ENCODE measurements at places on chromosomes 13 and 19. TPM values are rescaled to one million over a fixed set of nuclear protein-coding genes. Genes with fewer than 3 reads are reported as not detected.
A peak's percentile ranks its signal among the peaks of the same experiment; 100 is the strongest.

DNA sequence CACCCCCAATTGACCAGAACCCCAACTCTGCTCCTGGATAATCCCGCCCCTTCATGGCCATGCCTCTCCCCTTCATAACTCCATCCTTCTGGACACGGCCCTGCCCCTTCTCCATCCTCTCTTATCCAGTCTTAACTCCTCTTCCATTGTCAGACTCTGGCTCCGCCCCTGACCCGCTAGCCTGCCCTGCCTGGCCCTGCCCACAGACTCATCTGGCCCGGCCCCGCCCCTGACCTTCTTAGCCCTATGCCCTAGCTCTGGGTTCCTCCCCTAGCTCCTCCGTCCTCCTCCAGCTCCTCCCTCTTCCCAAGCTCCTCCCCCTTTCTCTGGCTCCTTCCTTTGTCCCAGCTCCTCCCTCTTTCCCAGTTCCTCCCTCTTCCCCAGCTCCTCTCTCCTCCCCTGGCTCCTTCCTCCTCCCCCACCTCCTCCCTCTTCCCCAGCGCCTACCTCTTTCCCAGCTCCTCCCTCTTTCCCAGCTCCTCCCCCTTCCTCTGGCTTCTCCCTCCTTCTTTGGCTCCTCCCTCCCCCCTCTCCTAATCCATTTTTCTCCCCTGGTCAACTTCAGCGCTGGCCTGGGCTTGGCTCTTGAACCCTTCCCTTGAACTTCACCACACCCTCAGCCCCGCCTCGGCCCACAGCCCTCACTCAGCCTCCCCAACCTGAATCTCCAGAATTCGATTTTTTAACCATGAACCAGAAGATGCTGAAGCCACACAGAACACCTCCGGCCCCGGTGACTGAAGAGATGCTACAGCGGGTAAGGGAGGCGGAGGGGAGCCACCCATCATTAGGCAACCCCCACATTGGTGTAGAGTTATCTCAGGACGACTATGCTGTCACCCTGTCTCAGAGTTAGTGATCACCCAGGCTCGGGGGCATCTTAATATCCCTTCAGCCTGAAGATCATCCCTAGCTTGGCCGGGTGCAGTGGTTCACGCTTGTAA, 9.2 kb upstream of the ZNF358 start:
- peak; percentile 39 for DNase-seq

Gene HSPB6
- total RNA-seq: 0.21 TPM

GRCh38 chr19:36120092-36120983, 5.1 kb downstream of the TBCB start:
- DNase-seq: no peak

DNA sequence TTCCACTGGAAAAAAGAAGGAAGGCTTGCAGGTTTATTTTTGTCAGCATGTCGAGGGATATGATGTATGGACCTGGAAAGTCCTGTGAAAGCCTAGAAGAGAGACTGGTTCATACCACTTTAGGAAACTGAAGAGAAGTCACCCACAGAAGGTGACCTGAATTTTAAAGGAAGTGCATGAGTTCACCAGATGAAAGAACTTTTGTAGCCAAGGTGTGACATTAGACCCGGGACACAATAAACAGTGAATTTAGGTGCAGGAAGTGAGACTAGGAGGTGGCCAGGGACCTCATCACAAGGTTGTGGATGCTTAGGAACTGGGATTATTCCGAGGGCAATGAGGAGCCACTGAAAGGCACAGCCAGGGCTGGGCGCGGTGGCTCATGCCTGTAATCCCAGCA, 79.1 kb downstream of the ZNF429 start:
- no peak for DNase-seq

GRCh38 chr13:76993473-76993872, 1.6 kb downstream of the CLN5 start:
- no peak for DNase-seq

GRCh38 chr13:34358811-34359513, 541.0 kb downstream of the RFC3 start:
- peak; percentile 78 for DNase-seq

- peak; percentile 12 for DNase-seq
Observed at GRCh38 chr19:4007836-4008539, 452 bp downstream of the PIAS4 start.

- DNase-seq: no peak
Observed at GRCh38 chr19:18541258-18541991, 1.9 kb downstream of the FKBP8 start.

Measured in myocyte (in vitro differentiated cells).